Fibroblast of skin of back (primary cell): ENCODE measurements at places on chromosomes 6 and 20.

- no peak for DNase-seq
Observed at GRCh38 chr6:129542705-129543104, 167.3 kb downstream of the ARHGAP18 start.

- no peak for DNase-seq
Observed at GRCh38 chr6:37158508-37158907, 11.4 kb upstream of the PIM1 start.

- DNase-seq: no peak
Observed at GRCh38 chr20:48763216-48763914, 64.4 kb downstream of the PREX1 start.

- DNase-seq: peak; percentile 96
Observed at GRCh38 chr20:47231382-47232039, 125.0 kb downstream of the ZMYND8 start.

DNA sequence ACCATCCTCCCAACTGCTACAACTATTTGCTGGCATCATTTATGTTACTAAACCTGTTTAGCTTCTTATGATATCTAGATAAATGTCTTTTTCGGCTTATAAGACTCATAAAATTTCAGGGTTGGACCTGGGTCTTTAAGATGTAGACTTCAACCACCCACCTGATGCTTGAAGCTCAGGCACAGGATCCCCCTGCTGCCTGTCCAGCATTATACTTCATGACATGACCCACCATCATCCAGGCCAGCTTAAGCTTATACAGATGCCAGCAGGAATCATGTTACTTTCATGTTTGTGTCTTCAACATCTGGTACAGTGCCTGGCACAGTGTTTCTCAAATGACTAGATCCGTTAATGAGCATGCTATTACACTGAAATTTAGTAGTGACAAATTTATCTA, 47.4 kb downstream of the SLC17A5 start:
- no peak for DNase-seq

- DNase-seq: no peak
Observed at GRCh38 chr6:133326584-133326983, 85.4 kb downstream of the EYA4 start.

DNA sequence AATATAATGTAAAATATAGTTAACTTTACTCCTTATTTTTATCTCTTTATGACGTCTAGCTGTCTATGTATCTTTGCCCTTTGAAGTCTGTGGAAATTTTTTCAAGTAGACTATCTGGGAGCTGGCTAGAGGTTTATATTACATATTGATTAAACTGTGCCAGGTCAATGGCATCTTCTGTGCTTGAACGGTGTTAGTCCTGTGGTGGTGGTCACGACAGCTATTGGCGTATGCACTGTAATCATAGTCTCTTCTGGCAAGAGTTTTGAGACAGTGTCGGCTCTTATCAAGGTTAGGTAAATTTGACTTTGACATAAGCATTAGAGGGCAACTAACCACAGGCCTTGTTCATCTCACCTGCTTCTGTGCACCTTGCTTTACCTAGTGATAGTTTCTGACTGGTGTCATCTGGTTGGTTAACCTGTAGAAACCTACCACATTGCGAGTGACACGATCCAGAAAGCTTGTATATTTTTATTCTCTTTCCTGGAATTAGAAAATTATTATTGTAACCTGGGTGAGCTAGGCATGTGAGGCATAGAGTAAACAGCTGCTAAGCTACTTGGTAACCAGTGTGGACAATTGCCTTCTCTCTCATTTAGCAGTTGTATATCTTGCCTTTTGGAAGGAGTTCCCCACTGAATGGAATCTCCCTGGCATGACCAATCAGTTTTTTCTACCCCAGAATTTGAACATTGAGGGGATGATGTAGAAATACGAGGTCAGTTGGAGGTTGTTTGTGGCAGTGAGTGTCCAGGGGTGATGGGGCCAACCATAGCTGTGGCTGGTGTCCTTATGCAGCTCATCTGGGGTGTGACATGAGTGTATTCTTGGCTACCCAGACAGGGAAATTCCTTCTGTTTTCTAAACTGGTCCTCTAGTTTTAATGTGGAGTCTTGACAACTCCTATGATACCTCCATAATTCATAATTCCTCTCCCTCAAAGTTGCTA, 45.9 kb downstream of the SH3BGRL2 start:
- DNase-seq: no peak

GRCh38 chr6:154951345-154952200, 43.5 kb upstream of the TIAM2 start:
- DNase-seq: no peak

DNA sequence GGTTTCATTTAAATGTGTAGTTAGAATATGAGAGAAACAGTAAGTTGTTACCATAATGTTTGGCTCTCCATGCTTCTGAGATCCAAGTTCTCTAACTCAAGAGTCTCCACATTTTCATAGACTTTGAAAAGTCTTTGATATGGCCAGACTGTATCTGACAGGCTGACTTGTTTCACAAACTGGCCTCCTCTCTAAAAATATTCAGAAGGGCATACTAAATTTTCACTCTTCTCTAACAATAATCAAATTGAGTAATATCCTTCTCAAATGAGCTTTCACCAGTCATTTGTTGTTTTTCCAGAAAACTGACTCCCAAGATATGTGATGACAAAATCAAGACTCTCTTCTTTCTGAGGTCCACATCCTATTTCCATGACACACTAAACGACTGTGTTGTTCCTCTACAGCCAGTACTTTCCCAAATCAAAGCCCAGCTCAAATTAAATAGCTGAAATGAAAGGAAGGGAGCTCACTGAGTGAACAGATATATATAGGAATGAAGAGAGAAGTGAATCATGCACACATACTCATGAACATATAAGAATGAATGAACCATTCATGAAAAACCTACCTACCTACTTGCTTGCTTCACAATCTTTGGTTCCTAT, 15.1 kb downstream of the HIVEP2 start:
- DNase-seq: peak; percentile 71

GRCh38 chr20:53751620-53752318, 158.1 kb upstream of the ZNF217 start:
- no peak for DNase-seq

- no peak for DNase-seq
Observed at GRCh38 chr6:15689586-15690482, 27.0 kb upstream of the DTNBP1 start.

- DNase-seq: no peak
Observed at GRCh38 chr6:87718662-87719433, 16.8 kb upstream of the AKIRIN2 start.

- no peak for DNase-seq
Observed at GRCh38 chr20:42474646-42475045, 715.1 kb downstream of the PTPRT start.

DNA sequence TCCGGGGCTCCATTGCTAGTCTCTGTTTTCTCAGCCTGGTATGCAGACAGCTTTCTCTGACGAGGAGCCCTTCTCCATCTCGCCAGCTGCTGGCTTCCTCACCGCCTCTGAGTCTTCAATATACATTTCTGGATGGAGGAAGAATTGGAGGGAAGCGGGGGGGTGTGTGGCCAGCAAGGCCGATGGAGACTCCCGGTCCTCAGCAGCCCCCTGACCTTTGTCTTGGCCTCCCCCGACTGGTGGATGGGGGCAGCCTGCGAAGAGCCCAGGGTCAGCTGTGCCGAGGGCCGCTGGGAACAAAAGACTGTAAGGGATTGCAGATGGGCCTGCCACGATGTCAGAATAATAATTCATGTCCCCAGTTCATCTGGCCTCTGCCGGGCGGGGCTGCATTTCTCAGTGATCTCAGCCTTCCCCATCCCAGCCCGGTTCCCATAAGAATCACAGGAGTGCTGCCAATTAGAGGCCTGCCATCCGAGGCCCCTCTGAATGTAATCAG, 54.3 kb upstream of the STX16 start:
- peak; percentile 37 for DNase-seq

DNA sequence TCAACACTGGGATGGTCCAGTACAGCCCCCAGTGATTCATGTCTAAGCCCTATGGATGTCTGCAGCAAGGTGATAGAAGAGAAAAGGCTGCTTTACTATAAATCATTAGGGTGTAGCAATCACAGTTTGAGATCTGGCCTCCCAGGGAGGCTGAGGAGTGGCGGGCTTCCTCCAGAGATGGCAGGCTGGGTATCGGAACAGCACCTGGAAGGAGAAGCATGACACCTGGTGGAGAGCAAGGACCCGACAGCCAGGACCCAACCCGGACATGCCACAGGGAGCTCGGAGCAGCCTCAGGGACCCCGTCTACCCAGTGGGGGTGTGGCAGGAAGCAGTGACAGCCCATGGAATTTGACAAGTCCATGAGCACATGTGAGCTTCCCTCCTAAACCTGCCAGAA, 114.8 kb upstream of the CD93 start:
- peak; percentile 22 for DNase-seq

- no peak for DNase-seq
Observed at GRCh38 chr6:163599136-163599535, 184.6 kb downstream of the QKI start.

DNA sequence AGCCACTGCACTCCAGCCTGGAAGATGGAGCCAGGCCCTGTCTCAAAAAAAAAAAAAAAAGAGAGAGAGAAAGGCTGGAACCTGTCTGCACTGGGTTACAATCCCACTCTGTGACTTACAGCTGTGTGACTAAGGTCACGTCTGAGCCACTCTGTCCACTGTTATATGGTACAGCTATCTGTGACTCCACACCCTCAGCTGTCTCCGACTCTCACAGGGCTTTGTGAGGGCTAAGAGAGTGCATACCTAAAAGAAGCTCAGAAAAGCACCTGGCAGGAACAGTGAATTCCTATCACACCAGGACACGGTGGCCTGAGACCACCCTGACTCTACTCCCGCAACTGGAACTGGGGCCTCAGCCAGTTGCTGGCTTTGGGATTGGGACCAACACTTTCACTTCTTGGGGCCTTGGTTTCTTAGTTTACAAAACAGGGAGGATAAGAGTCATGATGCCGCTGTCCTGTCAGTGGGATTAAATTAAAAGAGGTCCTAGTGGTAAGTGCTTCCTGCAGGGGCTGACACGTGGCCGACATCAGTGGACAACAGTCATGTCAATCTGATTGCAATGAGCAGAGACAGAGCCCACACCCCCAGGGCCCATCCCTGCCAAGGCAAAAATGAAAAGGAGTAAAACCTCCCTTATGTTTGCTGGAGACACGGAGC, 5.7 kb upstream of the CD93 start:
- no peak for DNase-seq

- DNase-seq: peak; percentile 16
Observed at GRCh38 chr6:132964868-132965382, 150.6 kb downstream of the RPS12 start.

DNA sequence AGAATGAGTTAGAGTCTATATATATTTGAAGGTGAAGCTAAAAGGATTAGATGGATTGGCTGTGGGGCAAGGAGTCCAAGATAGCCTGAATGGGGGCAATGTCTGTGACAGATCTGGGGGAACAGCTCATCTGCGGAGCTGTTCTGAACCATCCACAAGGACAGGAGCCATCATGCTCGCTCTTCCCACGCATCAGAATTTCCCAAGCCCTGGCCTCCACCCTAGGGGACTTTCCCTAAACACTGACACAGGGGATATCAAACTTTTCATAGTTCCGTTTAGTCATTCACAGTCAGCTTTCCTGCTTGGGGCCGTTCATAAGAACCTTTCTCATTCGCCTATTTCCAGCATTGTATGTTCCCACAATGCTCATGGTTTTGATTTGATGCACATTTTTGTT, 37.6 kb upstream of the CCN6 start:
- no peak for DNase-seq

DNA sequence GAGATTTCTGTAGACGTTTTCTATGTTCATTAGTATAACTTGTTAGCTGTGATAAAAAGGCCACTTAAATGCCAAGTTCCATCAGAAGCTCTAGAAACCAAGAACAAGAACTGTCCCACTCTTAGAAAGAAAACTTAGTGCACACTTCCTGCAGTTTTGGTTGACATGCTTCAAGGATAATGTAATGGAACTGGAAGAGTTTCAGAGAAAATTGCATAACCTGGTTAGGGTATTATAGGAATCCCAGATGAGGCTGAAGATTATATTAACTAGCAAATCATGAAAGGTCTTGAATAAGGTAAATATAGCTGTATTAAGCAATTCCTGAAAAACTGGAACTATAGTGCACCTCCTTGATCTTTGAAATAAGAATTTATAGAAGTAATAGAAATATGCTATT, 1.8 kb upstream of the PHACTR2 start:
- peak; percentile 47 for DNase-seq

- peak; percentile 39 for DNase-seq
Observed at GRCh38 chr6:16471222-16471909, 233.0 kb downstream of the GMPR start.

GRCh38 chr20:21338291-21338690, 35.2 kb downstream of the XRN2 start:
- DNase-seq: no peak

- no peak for DNase-seq
Observed at GRCh38 chr6:116168148-116168547, 42.2 kb upstream of the COL10A1 start.

DNA sequence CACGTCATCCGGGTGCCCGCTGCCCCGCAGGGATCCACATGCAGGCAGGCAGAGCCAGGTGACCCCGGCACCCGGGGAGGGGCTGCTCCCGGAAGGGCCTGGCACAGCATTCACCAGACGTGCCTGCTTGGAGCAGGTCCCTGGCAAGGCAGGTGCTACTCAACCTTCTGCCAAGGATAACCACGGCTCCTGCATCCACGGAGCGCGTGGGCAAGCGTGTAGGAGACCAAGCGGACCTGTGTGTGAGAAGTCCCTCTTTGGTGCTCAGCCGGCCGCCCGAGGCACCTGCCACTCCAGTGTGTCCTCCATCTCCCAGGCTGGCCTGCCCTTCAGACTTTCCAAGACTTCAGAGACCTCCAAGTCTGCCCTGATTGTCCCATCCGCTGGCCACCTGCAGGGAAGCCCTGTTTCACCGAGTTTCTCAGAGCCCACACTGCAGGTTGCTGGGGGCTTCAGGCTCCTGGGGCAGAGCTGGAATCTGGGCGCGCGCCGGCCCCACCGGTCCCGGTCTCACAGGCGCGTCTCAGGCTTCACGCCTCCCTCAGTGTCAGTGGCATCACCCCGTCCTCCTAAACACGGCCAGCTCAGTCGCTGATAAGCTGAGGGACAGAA, 124.3 kb downstream of the DLL1 start:
- no peak for DNase-seq

DNA sequence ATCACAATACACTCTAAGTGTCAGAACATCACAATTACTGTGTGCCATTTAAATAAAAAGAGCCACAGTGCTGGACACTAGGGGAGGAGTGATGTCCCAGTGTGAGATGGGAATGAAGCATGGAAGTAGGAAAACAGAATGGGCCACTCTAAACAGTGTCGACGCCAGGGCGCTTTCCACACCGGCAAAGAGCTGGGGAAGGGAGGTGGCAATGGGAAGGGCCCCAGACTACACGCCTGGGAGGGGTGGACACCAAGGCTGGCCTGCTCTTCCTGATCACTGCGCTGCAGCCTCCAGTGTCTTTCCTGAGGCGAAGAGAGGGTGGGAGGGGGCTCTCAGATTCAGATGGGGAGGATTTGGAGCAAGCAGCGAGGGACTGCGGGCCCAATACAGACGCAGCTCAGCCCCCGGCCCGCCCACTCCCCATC, 75.9 kb downstream of the ERMARD start:
- no peak for DNase-seq

DNA sequence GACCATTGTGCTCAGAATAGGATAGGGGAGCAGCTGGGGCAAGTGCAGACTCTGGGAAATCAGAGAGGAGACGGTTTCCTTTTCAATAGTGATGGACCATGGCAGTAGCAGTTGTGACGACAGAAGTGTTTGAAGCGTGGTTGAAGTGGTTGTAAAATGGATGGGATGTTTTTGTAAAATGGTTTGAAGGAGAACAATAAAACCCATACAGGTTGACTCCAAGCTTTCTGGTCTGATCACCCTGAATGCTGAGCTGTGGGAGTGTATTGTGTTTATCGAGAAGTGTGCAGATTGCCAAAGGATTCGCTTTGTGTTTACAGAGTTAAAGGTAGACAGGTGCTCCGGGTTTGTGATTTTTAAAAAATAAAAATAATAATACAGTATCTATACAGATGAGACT, 255.2 kb upstream of the SULF2 start:
- no peak for DNase-seq
